Choroid plexus epithelial cell (primary cell): ENCODE measurements at places on chromosomes 6 and 20.

DNA sequence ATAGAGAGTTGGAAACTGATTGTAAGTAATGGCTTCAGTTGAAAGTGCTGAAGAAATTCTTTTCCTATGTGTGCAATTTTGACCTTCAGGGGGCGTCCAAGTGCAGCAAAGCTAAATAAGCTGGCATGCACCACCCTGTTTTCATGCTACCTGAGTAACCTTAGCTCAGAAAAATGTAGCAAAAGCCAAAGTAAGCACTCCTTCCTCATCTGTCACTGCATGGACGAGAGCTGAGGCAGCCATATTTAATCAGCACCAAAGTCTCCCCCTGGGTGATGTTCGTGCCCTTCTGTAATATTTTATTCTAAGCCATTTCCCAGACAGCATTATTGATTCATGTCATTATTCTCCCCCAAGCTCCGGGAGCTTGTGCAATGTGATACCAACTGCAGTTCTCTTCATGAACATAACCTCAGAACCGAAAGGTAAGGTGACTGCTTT is 123.1 kb downstream of the RPS12 start:
- peak; percentile 69 for DNase-seq

DNA sequence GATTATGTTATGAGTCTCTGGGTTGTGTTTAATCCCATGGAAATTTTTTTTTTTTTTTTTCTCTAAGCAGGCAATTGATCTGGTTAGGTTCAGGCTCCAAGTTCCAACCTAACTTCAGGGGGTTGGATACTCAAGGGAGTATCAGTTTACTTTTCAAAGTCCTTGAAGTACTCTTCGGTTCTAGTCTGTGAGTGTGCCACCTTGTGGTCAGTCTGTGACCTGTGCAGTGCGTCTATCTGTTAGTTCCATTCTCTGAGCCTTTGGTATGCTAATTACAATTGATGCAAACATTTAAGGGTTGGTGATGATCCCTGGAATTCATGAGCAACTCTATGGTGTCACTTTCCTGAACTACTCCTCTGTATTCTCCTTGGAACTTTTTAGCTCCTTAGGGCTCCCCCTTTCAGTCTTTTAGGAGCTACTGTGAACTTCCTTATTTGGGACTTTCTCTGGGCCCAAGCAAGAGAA is 342.0 kb downstream of the SOX4 start:
- DNase-seq, result peak; percentile 82

GRCh38 chr6:134372603-134373281 is 54.8 kb upstream of the SGK1 start:
- DNase-seq, result peak; percentile 94

GRCh38 chr20:8094850-8095249 is 37.2 kb upstream of the PLCB1 start:
- no peak for DNase-seq

DNA sequence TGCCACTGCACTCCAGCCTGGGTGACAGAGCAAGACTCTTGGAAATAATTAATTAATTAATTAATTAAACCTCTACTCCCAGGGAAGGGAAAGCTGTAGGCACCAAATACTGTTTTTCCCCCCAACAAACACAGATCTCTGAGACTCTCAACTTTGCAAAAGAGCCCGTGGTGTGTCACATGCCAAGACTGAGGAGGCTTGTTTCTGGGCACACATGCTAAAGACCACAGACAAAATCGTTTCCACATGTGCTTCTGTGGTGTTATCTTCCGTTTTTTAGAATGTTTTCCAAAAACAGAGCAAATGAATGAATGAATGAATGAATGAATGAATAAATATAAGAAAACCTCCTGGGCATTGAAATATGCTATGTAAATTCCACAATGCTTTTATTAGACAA is 55.6 kb upstream of the ATXN1 start:
- DNase-seq, result no peak

DNA sequence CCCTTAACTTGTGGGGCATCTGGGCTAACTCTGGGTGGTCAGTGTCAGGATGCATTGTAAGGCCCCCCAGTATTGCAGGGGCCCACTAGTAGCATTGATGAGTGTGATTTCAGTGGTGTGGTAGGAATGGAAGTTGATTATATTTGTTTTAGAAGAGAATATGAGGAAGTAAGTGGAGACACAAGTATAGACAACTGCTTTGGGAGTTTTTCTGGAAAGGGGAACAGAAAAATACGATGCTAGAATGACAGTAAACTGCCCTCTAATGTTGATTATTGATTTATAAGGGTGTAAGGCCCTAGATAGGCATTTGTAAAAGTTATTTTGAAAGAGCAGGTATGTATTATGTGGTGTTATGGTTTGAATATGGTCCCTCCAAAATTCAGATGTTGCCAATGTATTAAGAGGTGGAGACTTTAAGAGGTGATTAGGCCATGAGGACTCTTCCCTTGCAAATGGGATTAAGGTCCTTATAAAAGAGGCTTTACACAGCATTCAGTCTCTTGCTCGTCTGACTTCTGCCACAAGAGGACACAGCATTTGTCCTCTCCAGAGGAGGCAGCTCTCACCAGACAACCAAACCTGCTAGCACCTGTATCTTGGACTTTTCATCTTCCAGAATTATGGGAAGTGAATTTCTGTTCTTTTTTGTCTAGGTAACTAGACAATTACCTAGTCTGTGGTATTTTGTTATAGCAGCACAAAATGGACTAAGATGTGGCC is 135.9 kb upstream of the DTNBP1 start:
- no peak for DNase-seq

DNA sequence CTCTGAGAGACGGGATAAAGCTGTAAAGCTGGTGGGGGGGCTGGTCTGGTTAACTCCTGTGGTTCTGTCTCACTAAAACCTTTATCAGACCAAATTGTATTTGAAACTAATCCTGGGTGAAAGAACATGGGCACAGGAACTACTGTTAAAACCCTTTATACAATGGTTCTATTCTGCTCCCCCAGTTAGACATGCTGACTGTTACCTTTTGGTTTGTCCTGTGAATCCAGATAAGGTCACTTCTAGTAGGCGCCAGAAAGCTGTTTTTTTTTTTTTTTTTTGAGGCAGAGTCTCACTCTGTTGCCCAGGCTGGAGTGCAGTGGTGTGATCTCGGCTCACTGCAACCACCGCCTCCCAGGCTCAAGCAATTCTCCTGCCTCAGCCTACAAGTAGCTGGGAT is 29.7 kb downstream of the GSTA4 start:
- DNase-seq, result no peak

DNA sequence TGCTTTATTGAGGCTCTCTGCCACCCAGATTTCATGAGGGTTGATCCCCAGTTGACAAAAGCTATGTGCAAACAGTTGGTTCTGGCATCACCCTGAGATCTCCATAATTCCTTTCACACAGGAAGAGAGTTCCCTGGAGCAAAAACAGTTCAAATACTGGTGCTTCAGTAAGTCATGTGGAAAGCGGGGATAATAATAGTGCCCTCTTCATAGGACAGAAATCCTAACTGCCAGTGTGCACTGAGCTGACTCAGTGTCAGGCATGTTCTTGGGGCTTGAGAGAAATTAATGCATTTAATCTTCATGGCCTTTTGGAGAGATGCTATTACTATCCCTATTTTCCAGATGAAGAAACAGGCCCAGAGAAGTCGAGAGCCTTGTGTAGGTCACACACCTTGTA is 7.9 kb upstream of the SLC52A3 start:
- DNase-seq, result no peak

- DNase-seq, result peak; percentile 64
Measured at GRCh38 chr6:144931172-144932035, 646.3 kb downstream of the UTRN start.

- DNase-seq, result peak; percentile 37
Measured at GRCh38 chr20:45427236-45428149, 11.6 kb downstream of the PIGT start.

DNA sequence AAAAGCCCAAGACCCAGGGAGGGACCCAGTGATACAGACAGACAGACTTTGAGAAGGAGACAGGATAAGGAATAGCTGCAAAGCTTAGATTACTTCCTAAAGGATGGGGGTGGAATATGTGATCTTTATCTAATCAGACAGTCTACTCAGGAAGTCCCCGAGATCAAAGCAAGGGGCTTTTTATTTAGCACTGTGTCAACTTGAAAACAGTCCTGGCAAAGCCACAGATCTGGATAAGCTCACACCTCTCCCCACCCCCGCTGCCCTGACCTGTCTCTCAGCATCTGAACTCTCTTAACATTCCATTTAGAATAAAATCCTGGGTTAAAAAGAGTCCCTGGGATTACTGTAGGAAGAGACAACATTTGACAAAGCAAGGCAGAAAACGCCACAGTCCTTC is 101.5 kb downstream of the ISM1 start:
- no peak for DNase-seq

DNA sequence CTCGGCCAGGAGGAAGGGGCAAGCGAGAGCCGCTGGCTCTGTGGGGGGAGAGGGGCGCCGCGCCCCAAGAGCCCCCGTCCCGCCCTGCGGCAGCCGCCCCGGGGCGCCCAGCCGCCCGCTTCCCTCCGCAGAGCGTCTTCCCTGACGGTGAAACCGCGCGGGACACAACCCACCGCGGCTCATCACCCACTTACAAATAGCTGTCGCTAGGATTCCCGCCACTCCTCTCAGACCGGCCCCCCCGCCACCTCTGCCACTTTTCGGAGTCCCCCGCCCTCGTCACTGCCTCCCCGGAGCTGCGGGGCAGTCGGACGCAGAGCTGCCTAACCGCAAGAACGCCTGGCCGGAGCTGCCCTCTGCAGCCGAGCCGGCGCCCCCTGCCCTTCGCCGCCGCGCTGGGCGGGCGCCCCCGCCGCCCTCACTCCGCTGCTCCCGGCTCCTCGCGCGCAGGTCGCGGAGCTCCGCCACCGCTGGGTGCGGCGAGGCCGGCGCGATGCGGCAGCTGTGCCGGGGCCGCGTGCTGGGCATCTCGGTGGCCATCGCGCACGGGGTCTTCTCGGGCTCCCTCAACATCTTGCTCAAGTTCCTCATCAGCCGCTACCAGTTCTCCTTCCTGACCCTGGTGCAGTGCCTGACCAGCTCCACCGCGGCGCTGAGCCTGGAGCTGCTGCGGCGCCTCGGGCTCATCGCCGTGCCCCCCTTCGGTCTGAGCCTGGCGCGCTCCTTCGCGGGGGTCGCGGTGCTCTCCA is at the start of gene SLC35D3:
SLC35D3 (plus strand) TSS at position 366 of the 749 bp plus-strand sequence; CDS start at position 494, 128 bp downstream.
- no peak for DNase-seq

GRCh38 chr6:40293460-40294185 is 293.5 kb downstream of the LRFN2 start:
- no peak for DNase-seq

DNA sequence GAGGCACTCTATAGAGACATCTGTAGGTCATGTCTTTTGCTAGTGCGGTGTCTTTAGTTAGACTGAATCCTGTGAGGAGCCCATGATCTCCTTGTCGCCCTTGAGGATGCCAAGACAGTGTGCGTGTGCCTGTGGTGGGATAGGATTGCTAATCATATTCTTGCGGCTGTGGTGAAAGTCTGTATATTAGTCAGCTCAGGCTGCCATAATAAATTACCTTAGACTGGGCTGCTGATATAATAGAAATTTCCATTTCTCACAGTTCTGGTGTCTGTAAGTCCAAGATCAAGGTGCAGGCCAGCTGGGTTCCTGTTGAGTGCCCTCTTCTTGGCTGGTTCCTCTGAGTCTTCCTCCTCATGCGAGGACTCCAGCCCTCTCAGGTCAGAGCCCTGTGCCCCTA is 141.2 kb downstream of the JARID2 start:
- DNase-seq, result no peak
